ENCODE measurements at places on chromosomes 11 and 22.
A peak's percentile ranks its signal among the peaks of the same experiment; 100 is the strongest.

DNA sequence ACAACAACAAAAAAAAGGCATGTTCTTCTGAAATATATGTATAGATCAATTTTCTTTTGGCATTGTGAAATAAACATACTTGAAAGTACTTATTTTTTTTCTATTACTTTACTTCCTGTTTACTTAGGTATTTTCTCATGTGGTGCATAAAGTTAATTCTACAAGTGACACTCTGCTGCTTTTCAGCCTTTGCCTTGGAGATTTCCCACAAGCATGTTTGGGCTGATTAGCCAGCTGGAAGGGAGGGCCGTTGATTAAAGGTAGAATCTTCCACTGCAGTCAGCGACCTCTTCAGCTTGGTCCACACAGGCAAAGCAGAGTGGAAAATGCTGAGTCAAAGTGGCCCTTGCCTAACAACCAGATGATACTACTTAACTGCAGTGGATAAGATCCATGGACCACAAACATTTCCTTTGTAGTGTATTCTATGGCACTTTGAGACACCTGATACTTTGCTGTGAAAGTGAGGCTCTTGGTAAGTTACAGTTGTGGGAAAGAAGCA lies 176.0 kb downstream of the ARHGAP42 start:
- no peak for DNase-seq

GRCh38 chr11:70301191-70301590 lies 30.7 kb downstream of the PPFIA1 start:
- DNase-seq, result no peak

- DNase-seq, result peak; percentile 58
Observed at GRCh38 chr11:46361283-46362155, 14.3 kb downstream of the DGKZ start.

DNA sequence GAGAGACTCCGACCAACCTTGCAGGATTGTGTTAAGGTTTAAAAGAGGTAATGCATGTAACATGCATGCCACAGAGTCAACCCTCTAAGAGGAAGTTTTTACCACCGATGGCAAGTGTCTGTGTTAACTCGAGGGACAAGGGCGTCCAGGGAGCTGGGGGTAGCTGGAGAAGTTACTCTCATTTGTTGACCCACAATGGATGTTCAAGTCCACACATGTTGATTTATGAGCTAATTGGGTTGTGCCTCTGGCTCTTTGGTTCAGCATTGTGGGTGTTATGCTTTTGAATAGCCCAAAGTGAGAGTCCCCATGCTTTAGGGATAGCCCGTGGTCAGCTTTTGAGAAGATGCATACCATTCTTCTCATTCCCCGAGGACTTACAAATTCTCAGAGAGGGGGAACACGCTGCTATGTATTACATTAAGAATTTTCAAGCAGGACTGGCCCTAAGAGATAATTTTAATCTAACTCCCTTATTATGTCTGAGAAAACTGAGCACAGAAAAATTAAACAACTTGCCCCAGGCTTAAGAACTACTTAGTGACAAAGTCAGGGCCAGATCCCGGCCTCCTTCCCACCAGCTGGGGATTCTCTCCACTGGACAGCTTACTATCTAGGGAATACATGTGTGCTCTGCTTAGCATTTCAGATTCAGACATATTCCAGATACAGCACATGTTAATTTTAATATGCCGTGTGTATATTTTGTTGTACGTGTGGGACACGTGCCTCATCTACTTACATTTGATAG lies 5.2 kb upstream of the PLET1 start:
- no peak for DNase-seq

- no peak for DNase-seq
Observed at GRCh38 chr11:117188620-117189081, 10.1 kb downstream of the SIDT2 start.

DNA sequence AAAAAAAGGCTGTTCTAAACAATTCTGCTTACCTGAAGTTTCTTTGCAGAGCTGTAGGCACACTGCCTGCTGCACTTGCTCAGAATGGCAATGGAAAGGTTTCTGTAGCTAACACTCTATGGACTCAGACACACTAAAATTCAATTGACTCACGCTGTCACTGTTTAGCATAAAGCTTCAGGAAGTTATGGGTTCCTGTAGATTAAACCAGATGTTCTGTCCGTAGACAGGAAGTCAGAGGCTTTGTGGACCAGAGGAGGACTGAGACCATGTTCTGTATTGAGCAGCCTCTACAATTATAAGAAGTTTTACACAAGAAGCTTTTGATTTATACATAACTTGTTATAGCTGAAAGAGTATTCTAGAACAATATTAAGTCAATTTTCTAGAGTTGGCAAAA lies 70.4 kb downstream of the GLYATL1 start:
- no peak for DNase-seq

DNA sequence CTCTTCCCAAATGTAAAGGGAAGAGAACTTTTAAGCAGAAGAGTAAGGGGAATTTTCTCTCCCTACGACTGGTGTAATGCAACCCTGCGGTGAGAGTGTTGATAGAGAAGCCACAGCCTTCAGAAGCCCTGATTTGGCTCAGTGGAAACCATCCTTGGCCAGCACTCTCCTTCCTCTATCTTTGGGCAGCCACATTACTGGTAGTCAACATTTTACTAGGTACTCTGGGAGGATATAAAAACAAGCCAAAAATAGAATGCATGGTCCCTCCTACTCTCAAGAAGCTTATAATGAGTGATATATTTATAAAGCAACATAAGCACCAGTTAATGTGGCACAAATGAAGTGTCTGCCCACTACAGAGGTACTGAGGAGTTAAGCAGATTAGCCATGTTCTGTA lies 201.8 kb upstream of the NCAM1 start:
- DNase-seq, result no peak

GRCh38 chr11:69657911-69658625 lies 17.1 kb downstream of the LTO1 start:
- no peak for DNase-seq

DNA sequence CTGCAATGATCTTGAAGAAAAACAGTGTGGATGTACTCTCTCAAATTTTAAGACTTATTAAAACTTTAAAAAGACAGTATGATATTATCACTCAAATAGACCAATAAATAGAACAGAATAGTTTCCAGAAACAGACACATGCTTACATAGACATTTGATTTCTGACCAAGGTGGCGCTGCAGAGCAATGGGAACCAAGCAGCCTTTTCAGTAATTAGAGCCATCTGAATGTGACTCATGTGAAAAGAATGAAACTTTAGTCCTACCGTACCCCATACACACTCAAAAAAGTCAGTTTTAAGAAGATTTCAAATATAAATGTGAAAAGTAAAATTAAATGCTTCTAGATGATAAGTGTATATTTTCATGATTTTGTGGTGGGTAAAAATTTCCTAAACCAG lies 74.2 kb upstream of the MS4A8 start:
- no peak for DNase-seq

- DNase-seq, result no peak
Observed at GRCh38 chr22:45682064-45682463, 10.4 kb downstream of the ATXN10 start.

- DNase-seq, result no peak
Observed at GRCh38 chr22:37289156-37289735, 6.9 kb downstream of the CYTH4 start.

DNA sequence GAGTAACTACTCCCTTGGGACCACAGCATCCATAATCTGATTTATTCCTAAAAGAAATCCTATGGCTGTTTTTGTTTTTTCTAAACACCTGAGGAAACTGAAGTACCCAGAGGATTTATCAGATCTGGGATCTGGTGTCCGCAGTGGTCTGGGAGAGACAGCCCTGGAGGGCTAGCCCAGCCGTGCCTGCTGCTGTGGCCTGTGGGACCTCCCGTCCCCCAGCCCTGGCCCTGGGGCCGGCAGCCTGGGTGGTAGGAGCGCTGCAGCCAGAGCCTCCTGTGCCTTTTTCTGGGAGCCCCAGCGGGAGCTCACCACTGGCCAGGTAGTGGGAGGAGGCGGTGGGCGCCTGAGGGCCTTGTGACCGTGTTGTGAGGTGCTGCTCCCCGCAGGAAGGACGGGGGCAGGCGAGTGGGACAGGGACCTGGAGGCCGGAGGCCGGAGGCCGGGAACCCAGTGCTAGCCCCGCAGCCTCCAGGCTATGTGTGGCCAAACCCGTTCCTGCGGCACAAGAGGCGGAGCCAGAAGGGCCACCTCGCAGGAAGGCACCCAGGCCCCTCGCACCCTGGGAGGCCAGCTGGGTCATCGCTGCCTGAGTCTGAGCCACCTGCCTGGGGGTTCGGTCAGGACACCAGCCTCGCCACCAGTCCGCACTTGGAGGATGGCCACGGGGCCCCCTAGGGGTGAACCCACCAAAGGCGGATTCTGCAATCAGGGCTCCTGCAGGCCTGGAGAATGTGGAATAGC lies 18.2 kb upstream of the C11orf96 start:
- DNase-seq, result no peak

GRCh38 chr11:10394229-10395101 lies 60.6 kb upstream of the AMPD3 start:
- DNase-seq, result no peak

DNA sequence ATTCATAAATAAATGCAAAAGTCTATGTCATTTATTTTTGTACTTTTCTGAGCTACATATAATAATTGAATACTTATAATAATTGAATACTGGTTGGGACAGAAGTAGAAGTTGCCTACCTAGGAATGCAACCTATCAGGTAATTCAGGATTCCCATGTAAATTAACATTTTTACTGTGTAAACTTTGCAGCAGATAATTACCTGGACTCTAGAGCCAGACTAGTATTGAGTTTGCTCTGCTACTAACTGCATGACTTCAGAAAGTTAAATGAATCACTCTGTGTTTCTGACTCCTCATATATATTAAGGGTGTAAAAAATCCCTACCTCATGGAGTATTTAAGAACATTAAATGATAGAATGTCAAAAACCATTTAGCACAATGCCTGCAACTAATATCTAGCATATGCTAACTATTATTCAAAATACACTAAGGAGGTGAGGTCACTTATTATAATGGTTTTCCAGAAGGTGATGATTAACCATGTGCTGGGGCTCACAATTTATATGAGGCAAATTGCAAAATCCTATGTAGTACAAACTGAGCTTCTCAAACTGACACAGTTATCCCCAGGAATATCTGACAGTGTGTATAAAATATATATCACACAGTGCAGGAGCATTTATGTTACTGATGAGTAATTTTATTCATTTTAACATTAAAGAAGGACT lies 138.1 kb upstream of the ANO3 start:
- no peak for DNase-seq

DNA sequence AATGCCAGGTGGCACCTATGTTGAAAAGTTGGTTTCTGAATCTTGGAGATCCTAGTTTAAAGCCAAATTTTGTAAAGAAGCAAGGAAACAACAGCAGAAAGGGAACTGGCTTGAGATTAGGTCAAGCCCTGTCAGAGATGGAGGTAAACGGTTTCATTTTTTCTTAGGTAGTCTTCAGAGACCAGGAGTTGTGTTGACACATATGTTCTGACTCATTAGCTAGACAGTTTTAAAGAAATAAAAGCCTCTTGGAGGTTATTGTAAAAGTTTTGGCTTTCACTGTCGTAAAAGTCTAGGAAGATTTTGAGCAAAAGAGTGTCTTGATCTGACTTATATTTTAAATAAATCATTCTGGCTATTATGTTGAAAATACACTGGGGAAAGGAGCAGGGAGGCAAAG lies 151.5 kb upstream of the CTSC start:
- no peak for DNase-seq

- DNase-seq, result no peak
Observed at GRCh38 chr11:126133901-126134300, 71.2 kb upstream of the CDON start.

DNA sequence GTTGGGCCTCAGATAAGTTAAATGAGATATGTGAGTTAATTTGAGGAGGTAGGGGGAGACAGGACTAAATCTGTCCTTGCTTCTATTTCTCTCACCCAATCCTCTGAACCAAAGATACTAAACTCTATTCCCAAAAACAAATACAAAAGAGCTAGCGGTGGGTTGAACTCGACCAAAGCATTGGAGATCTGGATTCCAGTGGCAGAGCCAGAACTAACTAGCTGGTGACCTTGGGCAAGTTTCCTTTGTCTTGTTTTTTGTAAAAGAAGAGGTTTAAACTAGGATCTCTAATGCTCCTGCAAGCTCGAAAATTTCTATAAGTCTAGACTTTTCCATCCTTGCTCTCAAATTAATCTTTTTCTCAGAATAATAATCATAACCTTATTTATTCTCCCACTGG lies 1.5 kb downstream of the ME3 start:
- no peak for DNase-seq

DNA sequence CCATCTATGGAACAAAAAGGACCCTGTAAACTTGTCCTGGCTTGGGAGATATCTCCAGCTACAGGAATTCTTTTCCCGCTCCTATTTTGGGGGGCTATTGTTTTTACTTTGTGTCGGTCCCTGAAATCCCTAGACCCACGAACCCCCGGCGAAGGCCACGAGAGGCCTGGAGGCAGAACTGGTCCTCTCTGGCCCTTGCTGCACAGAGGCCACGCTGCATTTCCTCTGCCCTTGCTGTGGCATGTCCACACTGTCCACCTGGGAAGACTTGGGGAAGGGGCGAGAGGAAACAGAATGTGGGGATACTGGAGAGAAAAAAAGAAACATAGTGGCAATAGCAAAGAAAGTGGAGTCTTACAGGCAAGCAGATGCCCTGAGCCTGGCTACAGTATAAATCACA lies 2.3 kb upstream of the ANO1 start:
- no peak for DNase-seq

GRCh38 chr22:41237707-41238569 lies 2.8 kb downstream of the CHADL start:
- peak; percentile 62 for DNase-seq

DNA sequence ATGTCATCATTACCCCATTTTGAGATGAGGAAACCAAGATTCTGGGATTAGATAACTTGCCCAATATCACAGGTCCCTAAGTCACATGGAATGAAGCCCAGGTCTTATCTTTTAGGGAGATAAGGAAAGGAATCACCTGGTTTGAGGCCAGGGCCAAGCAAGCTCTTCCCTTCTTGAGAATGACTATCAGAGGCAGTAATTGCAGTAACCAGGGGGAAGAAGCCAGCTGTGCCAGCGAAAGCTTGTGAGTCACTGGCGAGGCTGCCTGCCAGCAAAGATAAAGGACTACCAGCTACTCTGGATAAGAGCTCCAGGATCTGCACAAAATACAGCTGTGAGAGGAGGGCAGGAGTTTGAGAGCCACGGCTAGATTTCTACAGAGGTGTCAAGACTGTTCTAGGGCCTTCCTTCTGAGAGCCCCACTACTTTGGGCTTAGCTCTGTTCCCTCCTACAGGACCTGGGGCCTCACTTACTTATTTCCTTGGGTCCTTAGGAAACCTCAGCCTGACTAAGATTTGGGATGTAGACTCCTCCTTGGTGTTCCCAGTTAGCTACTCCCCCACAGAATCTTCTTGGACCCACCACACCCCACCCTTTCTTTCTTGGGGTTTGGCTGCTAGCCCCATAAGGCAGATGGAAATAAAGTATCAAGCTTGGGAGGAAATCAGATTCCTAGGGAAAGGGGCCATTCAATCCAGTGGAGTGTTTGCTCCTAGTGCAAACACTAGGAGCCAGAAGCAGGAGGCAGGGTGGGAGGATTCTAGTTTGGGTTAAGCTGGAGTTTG lies 9.7 kb upstream of the CCKBR start:
- no peak for DNase-seq

DNA sequence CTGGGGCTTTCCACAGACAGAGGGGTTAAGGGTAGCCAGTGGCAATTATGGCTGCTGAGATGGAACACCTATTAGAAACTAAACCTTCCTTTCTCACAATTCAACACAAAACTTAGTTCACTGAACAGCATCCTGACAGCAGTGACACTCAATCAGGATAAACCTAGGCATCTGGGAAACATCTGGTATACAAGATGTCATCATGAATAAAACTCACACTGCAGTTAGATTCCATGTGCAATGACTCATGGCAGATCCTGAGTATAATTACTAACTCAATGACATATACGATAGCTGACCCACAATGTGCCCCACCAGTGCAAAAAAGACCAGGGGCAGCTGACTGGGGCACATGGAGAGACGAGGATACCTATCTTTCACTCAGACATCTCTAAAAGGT lies 17.7 kb downstream of the RBFOX2 start:
- DNase-seq, result no peak
